Fibroblast of the aortic adventitia (primary cell): ENCODE measurements at places on chromosomes 5 and 9.

- peak; percentile 9 for DNase-seq
Measured at GRCh38 chr9:134204991-134205578, 40.7 kb upstream of the RNU6ATAC start.

GRCh38 chr9:114314256-114314867 lies 8.5 kb upstream of the ORM1 start:
- no peak for DNase-seq

DNA sequence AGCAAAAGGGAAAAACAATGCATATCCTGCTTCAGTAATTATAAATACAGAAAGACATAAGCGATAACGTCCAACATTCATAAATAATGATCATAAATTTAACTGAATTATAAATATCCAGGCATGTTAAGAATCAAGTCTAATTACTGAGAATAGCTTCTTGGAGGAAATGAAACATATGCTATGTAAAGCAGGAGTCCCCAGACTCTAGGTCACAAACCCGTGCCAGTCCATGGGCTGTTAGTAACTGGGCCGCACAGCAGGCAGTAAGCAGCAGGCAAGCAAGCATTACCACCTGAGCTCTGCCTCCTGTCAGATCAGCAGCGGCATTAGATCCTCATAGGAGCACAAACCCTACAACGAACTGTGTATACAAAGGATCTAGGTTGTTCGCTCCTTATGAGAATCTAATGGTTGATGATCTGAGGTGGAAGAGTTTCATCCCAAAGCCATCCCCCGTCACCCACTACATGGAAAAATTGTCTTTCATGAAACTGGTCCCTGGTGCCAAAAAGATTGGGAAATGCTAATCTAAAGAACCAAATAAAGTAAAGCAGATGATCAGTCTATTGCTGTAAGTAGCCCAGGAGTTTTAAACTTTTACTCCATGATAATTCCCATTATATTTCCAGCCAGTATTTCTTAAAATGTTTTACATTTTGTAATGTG lies 50.4 kb downstream of the CERT1 start:
- no peak for DNase-seq

DNA sequence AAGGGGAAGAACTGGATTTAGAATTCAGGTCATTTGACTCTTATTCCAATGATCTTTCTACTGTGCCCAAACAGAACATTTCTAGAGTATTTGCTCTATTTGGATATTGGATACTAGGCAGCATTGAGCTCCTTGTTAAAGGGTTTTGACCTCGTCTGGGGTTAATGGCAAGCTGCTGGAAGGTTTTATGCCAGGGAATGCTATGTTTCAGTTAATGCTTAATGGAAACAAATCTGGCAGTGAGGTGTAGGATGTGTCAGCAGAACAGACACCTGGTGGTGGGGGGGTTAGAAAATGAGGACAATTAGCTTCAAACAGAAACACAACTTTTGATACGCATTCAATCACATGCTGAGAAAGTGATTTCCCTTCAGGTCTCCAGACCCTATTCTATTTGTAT lies 51.5 kb downstream of the AGXT2 start:
- no peak for DNase-seq

GRCh38 chr5:136484808-136485325 lies 119.5 kb upstream of the TRPC7 start:
- DNase-seq = no peak

- no peak for DNase-seq
Measured at GRCh38 chr5:72172786-72173185, 65.5 kb downstream of the MAP1B start.

DNA sequence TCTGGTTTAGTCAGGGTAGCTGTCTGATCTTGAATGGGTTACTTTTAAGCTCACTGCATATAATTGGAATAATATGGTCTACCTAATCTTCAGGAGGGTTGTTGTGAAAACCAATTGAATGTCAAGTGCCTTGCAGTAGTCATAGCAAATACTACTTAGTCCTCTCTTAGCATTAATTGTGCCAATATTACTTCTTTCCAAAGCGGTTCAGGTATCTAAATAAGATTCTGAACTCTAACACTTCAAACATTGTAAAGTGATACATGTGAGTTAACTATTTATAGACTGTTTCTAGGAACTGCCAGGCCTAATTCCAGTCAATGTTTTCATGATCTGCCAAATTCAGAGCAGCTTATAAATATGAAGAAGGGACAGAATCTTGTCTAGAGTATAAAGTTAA lies 140.2 kb downstream of the SH3GL2 start:
- no peak for DNase-seq

DNA sequence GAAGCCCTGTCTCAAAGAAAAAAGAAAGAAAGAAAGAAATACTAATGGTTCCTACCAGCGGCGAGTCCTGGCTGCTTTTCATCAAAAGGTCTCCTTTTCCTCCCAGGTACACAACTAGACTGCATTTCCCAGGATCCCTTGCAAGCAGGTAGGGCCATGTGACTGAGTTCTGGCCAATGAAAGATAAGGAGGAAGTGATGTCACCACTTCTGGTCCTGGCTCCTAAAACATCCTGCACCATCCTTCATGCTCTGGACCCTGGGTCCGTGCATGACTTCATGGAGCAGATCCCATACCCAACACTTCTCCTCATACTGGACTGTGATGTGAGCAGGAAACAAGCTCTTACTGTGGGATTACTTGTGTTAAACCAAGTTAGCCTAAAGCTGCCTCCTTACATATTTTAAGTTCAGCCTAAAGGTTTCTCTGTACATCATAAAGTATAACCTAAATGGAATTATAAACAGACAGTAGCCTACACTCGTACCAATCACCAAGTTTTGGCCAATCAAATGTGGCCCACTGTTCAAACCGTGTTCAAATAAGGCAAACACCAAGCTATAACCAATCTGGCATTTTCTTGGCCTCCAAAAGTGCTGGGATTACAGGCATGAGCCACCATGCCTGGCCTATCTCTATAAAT lies 30.2 kb upstream of the FUBP3 start:
- no peak for DNase-seq

DNA sequence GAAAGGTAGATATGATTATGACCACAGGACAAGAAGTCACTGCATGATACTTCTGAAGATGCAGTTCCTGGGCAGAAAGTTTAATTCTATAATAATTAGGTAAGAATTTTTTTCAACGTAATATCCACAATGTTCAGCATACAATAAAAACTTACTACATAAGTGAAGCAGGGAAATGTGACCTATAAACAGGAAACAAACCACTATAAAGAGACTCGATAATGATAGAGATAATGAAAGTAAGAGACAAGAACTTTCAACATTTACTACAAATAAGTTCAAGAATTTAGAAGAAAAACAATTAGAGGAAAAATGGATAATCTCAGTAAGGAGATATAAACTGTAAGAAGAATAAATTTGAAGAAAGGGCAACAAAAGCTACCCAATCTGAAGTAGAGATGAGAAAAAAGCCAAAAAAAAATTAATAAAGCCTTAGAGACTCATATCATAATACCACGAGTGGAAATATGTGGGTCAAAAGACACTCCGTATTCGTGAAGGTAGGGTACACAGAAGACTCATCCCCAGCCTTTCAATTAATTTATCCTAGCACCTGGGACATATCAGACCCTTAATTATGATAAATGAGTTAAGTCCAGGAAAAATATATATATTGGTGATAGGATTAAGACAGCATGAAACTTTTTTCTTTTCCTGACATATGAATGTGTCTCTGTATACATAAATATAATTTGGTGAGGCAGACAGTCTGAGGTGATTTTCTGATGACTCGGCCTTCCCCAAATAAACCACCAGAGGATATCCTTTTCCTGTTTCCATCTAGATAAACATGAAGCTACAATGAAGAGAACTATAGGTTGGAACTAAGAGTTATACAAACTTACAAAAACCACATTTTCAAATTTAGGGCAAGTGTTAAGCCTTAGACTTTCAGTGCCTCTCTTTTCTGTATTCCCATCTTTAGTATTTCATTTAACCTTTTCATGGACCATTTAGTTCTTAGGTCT lies 120.4 kb downstream of the RAPGEF6 start:
- DNase-seq = peak; percentile 30

DNA sequence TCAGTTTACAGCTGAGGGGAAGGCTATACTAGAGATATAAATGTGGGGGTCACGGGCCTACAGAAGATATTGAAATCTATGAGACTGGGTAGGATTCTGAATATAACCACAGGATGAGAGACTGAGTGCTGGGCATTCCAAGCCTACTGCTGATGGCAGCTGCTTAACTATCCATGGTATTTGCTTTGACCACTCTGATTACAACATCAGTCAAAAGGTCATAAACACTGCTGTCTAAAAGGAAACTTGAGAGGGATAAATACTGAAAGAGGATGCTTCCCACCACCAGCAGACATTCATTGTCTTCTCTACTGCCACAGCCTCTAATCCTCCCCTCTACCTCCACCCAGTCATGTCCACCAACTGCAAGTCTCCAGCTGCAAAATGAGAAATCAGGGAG lies 3.8 kb downstream of the ZNF622 start:
- DNase-seq = peak; percentile 59

DNA sequence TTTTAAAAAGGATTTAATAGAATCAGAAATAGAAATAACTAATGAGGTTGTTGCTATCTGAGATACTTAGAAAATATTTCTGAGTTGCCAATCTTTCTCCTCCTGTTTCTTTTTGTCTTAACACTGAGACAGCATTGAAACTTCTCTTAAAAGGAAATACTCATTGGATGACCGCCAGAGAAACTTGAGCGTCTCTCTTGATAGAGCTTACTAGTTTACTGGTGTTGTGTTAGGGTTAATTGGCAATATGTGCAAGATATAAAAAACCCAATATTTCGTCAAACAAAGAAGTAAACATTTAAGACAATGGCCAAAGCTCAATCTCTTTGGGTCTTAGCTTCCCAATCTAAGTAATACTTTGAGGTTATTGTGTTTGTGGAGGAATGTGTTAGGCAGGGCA lies 176.4 kb upstream of the CHD1 start:
- peak; percentile 16 for DNase-seq

DNA sequence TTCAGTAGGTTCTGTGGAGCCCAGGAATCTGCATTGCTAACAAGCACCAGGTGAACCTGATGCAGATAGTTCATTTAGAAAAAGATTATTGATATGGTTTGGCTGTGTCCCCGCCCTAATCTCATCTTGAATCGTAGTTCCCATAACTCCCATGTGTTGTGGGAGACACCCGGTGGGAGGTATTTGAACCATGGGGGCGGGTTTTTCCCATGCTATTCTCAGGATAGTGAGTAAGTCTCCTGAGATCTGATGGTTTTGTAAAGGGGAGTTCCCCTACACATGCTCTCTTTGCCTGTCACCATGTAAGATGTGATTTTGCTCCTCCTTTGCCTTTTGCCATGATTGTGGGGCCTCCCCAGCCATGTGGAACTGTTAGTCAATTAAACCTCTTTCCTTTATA lies 212.0 kb downstream of the RAB3C start:
- no peak for DNase-seq

GRCh38 chr9:35658968-35659220 lies 802 bp downstream of the CCDC107 start:
- DNase-seq = peak; percentile 64

DNA sequence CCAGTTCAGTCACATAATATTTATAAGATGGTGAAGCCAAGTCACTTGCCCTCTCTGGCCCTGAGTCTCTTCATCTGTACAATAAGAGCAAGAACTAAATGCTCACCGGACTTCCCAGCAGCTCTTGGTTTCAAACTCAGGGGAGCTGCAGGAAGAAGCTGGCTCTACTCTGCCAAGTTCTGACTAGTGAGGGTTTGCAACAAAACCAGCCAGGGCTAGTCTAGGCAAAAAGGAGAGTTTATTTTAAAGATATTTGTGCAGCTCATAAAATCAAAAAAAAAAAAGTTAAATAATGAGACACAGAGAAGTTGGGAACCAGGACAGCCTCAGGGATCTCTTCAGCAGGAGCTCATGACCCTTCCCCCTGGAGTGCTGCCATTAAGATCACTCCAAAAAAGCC lies 107.3 kb downstream of the DOCK2 start:
- DNase-seq = peak; percentile 47

GRCh38 chr9:136759001-136759400 lies 958 bp upstream of the LCN8 start:
- no peak for DNase-seq

GRCh38 chr9:96619124-96619465 lies 548 bp downstream of the CDC14B start:
- no peak for DNase-seq

GRCh38 chr9:137493364-137494103 lies 34.4 kb upstream of the NSMF start:
- DNase-seq = no peak

DNA sequence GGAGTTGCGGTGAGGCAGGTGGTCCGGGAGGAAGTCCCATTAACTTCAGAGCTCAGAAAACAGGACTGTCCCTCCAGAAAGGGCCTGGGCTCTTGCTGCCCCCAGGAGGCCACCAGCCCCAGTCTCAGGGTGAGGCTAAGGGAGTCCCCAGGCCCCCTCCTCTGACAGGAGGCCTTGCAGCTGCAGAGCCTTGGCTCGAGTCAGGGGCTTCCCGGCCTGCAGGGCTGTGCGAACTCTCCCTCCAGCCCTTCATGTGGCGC lies 3.2 kb upstream of the STPG3 start:
- DNase-seq = no peak

GRCh38 chr5:93691997-93692396 lies 49.4 kb downstream of the POU5F2 start:
- DNase-seq = no peak

- no peak for DNase-seq
Measured at GRCh38 chr5:41955432-41956024, 30.4 kb downstream of the FBXO4 start.

- DNase-seq = peak; percentile 14
Measured at GRCh38 chr9:94971378-94972131, 245.1 kb downstream of the AOPEP start.

DNA sequence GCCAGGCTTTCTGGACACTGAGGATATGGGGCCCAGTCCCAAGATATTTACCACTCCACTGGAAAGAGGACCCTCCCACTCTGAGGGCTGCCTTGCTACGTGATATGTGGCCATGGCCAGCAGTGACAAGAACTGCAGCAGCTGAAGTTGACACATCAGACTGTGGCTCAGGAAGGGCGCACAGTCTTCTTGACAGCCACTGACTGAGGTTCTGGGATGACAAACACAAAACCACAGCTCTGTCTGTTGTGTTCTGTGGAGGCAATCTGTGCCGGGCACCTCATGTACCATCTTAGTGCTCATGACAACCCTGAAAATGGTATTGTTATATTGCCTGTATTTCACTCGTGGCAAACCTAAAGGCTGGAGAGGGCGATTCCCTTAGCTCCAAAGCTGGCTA lies 16.9 kb downstream of the FSTL4 start:
- DNase-seq = no peak

- no peak for DNase-seq
Measured at GRCh38 chr9:36041506-36041905, 4.8 kb downstream of the RECK start.

DNA sequence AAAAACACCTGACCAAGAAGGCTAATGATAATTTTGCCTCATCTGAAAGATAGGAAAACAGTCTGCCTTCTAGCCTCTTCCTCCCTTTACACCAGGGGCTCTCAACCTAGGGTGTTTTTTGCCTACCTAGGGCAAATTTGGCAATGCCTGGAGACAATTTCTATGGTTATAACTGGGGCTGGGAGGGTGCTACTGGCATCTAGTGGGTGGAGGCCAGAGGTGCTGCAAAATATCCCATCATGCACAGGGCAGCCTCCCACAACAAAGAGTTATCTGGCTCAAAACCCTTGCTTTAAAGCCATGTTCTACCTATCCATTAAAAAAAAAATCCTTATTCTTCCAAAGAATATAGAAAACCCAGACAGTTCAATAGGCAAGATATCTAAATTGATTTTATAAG lies 45.0 kb upstream of the NR3C1 start:
- no peak for DNase-seq

- no peak for DNase-seq
Measured at GRCh38 chr5:143134900-143135299, 268.6 kb downstream of the NR3C1 start.

- DNase-seq = no peak
Measured at GRCh38 chr5:4625206-4625896, 514.8 kb upstream of the ADAMTS16 start.

- peak; percentile 41 for DNase-seq
Measured at GRCh38 chr9:112063151-112063550, 111.9 kb downstream of the SUSD1 start.
